ENCODE measurements at places on chromosomes 16 and 17. TPM values are rescaled to one million over a fixed set of nuclear protein-coding genes. Genes with fewer than 3 reads are reported as not detected.

DNAH3 gene
- total RNA-seq, result 0.33 TPM

OR1A1 gene
- total RNA-seq, result not detected

ZNF597 gene
- total RNA-seq, result 0.36 TPM

SCGB1C2 gene
- not detected for total RNA-seq

KRT33A gene
- not detected for total RNA-seq

C1QTNF8 gene
- not detected for total RNA-seq

CD7 gene
- 0.35 TPM for total RNA-seq

ASGR1 gene
- total RNA-seq, result 0.58 TPM

RABEP2 gene
- 10.6 TPM for total RNA-seq

RGS11 gene
- total RNA-seq, result not detected

C16orf92 gene
- total RNA-seq, result not detected

SMIM22 gene
- not detected for total RNA-seq

GUCY2D gene
- total RNA-seq, result not detected

ODAD4 gene
- 0.11 TPM for total RNA-seq

PRSS22 gene
- not detected for total RNA-seq

KRTAP9-2 gene
- not detected for total RNA-seq

MPV17L gene
- total RNA-seq, result 0.11 TPM

MLX gene
- total RNA-seq, result 50.0 TPM

PLK1 gene
- total RNA-seq, result 152 TPM

KRT32 gene
- total RNA-seq, result not detected

CCL7 gene
- total RNA-seq, result not detected

TNFSF13 gene
- 0.51 TPM for total RNA-seq

ALOX15B gene
- total RNA-seq, result 0.04 TPM

GAS2L2 gene
- total RNA-seq, result not detected

NAE1 gene
- 172 TPM for total RNA-seq

HGS gene
- 161 TPM for total RNA-seq

NPW gene
- total RNA-seq, result 3.1 TPM

SUPT6H gene
- total RNA-seq, result 67.9 TPM

TBC1D24 gene
- total RNA-seq, result 24.3 TPM

DPEP2 gene
- 0.85 TPM for total RNA-seq

ITGAD gene
- not detected for total RNA-seq

C17orf100 gene
- 0.60 TPM for total RNA-seq

MT1F gene
- not detected for total RNA-seq

TEX19 gene
- total RNA-seq, result 1.4 TPM

TNFRSF17 gene
- total RNA-seq, result not detected

TSPOAP1 gene
- total RNA-seq, result 1.7 TPM

KRTAP9-6 gene
- total RNA-seq, result not detected

ZP2 gene
- not detected for total RNA-seq

OR1F1 gene
- not detected for total RNA-seq

TAOK2 gene
- 34.0 TPM for total RNA-seq

EMP2 gene
- total RNA-seq, result 3.3 TPM

SBK1 gene
- total RNA-seq, result 0.07 TPM

ADAD2 gene
- total RNA-seq, result not detected

GAST gene
- total RNA-seq, result not detected

SLC16A6 gene
- 0.16 TPM for total RNA-seq

ZNF286A gene
- 16.8 TPM for total RNA-seq

TLCD2 gene
- 0.78 TPM for total RNA-seq

PPP1R1B gene
- total RNA-seq, result not detected

TBC1D3I gene
- total RNA-seq, result 0.22 TPM

MYH2 gene
- total RNA-seq, result not detected

SLC52A1 gene
- total RNA-seq, result not detected

PRR29 gene
- not detected for total RNA-seq

NPB gene
- 0.65 TPM for total RNA-seq

RDM1 gene
- total RNA-seq, result 5.7 TPM

KRTAP17-1 gene
- not detected for total RNA-seq

IKZF3 gene
- 1.1 TPM for total RNA-seq

Data from K562 (cell line).